GM20000 (cell line): ENCODE measurements at places on chromosomes 2 and 18.

GRCh38 chr2:23008951-23009350 lies 376.0 kb upstream of the KLHL29 start:
- no peak for DNase-seq

DNA sequence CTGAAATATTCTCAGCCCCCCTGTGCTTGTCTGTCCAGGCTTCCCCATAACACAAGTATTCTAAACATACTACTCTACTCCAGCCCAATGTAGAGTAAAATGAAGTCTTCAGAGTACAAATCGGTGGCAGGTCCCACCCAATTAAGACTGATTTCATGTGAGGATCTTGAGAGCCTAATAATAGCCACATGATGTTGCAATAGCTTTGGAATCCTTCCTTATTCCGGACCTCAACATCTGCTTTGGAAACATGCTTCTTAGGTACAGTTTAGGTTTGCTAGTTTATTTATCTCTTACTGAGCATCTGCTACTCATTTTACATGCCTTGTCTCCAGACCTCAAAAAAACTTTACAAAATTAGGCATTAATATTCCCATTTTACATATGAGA lies 207.3 kb upstream of the RAB6C start:
- DNase-seq, result no peak

DNA sequence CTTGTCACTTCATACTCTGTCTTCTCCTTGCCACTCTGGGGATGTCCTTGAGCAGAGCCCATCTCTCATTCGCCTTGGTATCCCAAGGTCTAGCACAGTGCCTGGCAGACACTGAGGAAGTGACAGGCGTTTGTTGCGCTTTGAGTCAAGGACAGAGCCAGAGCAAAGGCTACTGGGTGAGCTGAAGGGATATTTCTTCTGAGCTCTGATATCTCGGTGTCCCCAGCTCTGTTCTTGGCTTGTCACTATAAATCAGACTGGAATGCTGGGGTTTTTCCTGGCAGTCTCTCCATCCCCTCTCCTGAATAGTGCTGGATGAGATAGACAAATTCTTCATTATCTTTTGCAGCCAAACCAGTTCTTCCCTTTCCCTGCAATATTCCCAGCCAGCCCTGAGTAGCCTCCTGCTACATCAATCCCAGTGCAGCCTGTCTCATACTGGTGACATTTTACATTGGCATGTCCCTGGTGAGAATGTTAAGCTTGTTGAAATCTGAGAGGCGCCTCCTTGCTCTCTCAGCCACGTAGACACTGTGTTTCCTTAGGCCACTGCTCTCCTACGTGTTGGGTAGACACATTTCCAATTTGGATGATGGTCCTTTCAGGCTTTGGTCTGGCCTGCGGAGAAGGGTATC lies 61.7 kb downstream of the CTIF start:
- no peak for DNase-seq

DNA sequence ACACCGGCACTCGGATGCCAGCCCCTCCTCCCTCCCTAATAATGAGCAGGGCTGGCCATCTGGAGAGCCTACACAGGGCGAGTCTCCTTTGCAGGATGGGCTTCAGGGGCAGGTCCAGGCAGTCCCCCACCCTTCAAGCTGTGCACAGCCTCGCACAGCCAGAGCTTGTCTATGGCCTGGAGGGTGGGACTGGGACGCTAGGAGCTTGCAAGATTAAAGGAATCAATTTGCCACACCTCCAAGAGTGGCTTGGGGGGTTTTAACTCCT lies 43.9 kb upstream of the OTOF start:
- no peak for DNase-seq

DNA sequence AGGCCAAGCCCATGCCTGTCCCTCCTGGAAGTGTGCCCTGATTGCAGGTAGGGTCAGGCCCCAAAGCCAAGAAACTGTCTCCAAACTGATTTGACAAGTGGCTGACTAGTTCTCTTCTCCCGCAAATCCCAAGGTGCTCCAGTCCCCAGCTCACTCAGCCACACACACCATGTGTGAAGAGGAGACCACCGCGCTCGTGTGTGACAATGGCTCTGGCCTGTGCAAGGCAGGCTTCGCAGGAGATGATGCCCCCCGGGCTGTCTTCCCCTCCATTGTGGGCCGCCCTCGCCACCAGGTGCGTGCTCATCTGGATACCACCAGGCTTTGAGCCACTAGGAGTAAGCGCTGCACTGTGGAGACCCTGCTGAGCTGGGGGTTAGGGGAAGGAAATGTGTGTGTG lies 8.3 kb downstream of the ACTG2 start:
- no peak for DNase-seq

DNA sequence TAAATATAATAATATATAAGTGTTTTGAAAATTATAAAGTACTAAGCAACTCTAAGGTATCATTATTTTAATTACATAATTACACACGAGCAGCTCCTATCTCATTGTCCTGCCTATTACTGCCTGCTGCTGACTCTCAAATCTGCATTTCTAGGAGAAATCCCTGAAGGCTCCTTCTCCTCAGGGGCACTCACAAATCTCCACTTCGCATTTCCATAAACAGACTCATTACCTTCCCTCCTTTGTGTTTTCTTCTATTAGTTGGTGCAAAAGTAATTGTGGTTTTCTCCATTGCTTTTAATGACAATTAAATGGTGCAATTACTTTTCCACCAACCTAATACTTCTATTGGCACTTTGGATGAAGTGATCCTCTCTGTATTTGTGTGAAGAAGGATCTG lies 135.0 kb upstream of the HNMT start:
- DNase-seq, result no peak

GRCh38 chr2:168660870-168661862 lies 141.3 kb upstream of the NOSTRIN start:
- DNase-seq, result no peak

DNA sequence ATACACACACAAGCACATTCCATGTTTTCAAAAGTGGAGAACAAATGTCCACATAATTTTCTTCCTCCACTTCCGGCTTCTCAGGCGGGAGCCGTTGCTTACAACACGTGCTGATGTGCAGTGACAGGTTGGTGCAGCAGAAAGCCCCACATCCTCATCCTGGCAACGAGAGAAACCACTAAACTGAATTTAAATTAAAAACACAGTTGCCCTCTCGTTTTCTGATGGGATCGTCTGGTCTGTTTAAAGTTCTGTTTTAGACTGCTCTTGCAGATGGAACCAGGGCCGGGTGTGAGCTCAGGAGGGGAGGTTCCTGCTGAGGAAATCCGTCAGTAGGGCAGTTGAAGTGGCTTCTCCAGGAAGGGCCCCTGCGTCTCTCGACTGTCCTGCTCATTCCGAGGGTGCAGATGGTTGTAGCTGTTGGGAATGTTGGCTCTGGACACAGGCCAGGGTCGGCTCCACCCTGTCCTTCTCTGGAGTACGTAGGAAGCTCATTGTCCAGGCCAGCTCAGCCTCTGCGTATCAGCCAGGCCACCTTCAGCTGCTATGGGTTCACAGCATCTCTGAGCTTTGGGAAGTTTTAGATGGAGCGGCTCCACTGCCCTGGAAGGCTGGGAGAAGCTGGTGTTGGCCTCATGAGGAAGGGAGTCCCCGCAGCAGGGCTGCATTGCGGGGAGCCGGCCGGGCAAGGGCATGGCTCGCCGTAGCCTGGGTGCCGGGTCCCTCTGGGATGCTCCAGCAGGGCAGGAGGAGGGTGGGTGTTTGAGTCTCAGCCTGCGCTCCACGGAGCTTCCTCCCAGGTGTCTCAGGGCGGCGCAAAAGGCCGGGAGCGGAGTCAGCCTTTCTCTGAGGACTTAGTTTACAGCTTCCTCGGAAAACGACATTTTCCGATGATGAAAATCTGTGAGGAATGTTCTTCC lies 58.3 kb downstream of the NFATC1 start:
- DNase-seq, result no peak

GRCh38 chr2:31413862-31414550 lies 536 bp downstream of the XDH start:
- DNase-seq, result no peak

DNA sequence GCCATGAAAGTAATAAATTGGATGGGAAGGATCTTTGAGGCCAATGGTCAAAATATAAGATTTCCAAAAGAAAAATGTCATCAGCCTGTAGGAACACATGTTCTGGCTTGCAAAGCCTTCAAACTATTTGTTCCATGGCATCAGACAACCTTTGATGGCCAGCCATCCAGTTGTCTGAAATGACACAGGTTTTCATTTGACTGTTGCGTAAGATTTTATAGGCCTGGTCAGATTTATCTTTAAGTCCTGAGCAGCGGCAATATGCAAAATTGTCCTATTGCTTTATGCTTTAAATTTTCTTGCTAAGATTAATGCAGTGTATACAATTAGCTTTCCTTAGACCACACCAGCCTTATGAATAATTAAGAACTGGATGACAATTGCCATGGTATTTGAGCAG lies 167.1 kb downstream of the AGPS start:
- no peak for DNase-seq

DNA sequence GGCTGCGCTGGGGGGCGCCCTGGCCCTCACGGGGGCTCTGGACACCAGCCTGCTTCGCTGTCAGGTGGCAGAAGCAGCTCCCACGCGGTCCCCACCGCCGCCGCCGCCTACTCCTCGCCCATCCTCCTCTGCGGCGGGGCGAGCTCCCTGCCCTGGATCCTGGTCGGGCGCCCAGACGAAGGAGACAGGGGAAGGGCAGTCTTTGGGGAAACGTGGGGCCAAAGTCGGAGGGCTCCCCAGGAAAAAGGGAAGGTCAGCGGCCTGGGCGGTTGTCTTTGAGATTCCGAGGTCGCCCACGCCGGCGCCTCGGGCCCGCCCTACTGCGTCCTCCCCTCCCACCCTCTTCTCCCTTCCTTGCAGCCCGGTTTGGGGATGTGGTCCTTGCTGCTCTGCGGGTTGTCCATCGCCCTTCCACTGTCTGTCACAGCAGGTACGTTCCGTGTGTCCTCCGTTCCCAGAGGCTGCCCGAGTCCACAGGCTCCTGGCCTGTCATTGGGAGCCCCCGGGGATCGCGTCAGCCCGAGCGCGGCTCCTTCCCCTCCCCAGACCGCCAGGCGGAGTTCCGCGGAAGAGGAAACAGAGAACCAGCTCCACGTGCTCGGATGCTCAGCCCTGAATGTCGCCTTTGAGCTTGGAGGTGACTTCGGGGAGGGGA lies 800 bp downstream of the IL1RL2 start:
- DNase-seq, result no peak

GRCh38 chr2:142769761-142770160 lies 107.7 kb upstream of the KYNU start:
- DNase-seq, result no peak

DNA sequence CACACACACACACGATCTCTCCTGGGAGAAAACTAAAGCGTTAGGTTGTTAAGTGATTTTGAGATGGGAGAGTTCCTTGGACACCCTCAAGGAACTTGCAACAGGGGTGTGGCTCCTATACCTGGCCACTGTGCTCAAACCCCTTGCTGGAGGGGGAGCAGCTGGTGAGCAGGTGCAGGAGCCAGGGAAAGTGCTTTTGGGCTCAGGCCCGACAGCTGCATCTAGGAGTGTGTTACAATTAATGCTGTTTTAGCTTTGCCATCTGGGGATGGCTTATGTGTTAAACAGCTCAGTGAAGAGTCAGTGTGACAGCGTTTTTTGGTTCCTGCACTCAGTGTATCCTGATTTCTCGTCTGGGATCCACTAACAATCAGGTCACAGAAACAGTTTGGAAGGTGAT lies 510.8 kb downstream of the TRIB2 start:
- DNase-seq, result no peak

DNA sequence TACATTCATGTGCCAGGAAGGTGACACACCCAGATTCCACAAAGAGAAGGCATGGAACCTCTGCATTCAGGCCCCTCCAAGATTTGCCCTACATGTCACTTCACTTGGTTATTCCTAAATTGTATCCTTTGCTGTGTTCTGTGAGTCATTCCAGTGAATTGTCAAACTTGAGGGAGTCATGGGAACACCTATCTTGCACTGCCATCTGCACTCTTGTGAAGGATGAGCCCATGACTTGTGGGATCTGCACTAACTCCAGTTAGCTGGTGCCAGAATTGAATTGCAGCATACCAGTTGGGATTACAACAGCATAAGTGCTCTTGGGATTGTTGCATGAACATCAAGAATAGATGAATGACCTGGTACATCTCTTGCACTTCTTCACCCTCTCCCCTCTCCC lies 1288.0 kb upstream of the ZEB2 start:
- peak; percentile 5 for DNase-seq

DNA sequence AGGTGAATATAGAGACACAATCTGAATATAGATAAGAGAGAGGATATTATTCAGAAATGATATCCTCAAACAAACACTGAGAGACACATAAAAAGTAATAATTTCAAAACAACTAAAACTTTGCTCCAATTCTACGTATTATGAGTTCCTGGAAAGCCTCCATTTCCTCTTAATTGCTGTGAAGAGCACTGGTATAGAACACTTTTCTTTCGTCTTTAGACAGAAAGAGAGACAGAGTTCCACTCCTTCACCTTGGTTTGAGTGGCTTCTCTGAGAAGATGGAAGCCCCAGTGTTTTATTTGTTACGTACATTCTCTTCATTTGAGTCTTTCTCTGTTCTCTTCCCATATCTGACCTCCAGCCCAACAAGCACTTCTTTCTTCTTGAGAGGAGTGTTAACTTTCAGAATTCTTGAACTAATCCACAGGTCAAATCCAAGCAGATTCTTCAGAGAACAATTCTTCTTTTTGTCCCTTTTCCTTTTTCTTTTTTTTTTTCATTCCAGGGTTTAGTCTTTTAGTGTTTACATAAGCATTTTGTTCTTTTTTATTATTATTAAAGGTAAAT lies 6.4 kb upstream of the PIK3C3 start:
- no peak for DNase-seq

DNA sequence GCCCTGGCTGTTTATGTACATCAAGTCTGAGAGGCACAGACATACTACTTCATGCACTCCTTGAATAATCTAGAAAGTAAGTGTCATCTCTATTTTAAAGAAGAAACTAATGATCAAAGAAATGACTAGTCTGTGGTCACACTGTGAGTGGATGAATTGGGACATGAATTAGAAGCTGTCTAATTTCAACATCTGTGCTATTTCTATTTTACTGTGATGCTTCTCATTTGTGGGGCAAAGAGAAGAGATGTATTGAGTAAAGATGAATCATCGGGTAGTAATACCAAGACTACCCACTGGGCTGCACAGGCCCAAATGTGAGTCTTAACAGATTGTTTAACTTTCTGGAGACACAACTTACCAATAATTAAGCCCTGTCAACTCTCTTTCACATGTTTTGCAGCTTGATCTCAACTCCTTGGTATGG lies 42.4 kb upstream of the MTIF2 start:
- peak; percentile 39 for DNase-seq

DNA sequence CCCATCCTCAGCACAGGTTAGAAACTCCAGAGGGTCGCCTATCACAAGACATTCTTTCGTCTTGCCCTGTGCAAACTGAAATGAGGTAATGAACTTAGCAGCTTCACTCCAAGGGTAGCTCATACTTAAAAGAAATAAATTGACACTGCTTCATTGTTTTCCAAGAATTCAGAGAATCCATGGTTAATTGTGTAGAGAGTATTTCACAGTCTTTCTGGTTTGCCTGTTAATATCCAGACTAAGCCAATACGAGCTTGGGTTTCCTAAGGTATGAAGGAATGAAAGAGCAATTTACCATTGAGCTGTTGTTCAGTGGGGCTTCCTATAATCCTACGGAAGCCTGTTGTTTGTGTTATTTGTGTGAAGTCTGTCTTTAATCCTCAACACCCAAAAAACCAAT lies 58.7 kb downstream of the FAM124B start:
- DNase-seq, result no peak
